ENCODE measurements at places on chromosomes 12 and 14.

- DNase-seq, result no peak
These were observed 67.2 kb upstream of the HMGA2 start for GRCh38 chr12:65756956-65757511.

GRCh38 chr14:65872536-65872935 is 460.0 kb downstream of the FUT8 start:
- no peak for DNase-seq

GRCh38 chr14:95585953-95586620 is 51.2 kb downstream of the GLRX5 start:
- no peak for DNase-seq

- DNase-seq, result no peak
These were observed 43.2 kb downstream of the SLC5A8 start for GRCh38 chr12:101166866-101167265.

GRCh38 chr14:99667045-99667444 is 17.1 kb upstream of the CYP46A1 start:
- no peak for DNase-seq
